ENCODE measurements at places on chromosomes 4 and X.

- no peaks in the 10 kb centered on the region for H3K36me3 ChIP-seq
- peaks cover 30% of the 10 kb centered on the region for H3K4me1 ChIP-seq
- H3K4me3 ChIP-seq: no peak overlapping the region
- H3K27me3 ChIP-seq: no peaks in the 10 kb centered on the region
These were observed 136.8 kb downstream of the ADGRL3 start for GRCh38 chr4:61336916-61337315.

GRCh38 chr4:2728221-2728620 is 27.9 kb downstream of the TNIP2 start:
- peaks cover 24% of the 10 kb centered on the region for H3K36me3 ChIP-seq
- no peak overlapping the region for H3K27ac ChIP-seq
- no peaks in the 10 kb centered on the region for H3K4me1 ChIP-seq
- H3K4me3 ChIP-seq: no peak overlapping the region
- no peak for DNase-seq

GRCh38 chr4:56158483-56158882 is 209.7 kb downstream of the CEP135 start:
- no peaks in the 10 kb centered on the region for H3K4me1 ChIP-seq
- H3K36me3 ChIP-seq: no peaks in the 10 kb centered on the region
- H3K27ac ChIP-seq: no peak overlapping the region
- no peak overlapping the region for H3K4me3 ChIP-seq
- H3K27me3 ChIP-seq: no peaks in the 10 kb centered on the region

DNA sequence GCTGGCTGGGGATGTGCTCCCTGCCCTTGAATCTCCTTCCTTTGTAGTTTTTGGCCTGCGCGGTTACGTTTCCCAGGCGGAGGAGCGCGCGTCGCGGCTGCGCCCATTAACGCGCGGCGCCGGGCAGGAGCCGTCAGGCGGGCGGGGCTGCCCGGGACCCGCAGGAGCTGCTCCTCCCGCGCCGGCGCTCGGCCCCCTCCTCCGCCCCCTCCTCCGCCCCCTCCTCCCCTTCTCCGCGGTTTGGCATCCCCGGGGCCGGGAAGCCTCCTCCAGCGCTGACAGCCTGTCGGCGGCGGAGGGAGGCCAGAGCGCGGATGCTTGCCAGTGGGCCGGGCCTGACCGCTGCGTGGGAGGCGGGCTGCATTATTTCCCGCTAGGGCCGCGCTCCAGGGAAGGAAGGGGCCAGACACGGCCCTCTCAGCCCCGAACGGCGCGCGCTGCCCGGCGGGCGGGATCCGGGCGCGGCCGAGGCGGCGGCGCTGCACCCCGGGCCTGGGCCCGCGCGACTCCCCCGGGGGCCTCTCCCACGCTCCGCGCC is at the start of gene DCLK2:
DCLK2 (plus strand) TSS at position 405 of the 538 bp plus-strand sequence. CDS start 583 bp downstream, outside the sequence.
- H3K4me3 ChIP-seq: peak within 1 kb of the TSS; percentile 90
- no peaks in the 10 kb centered on the region for H3K27me3 ChIP-seq
- H3K4me1 ChIP-seq: no peaks in the 10 kb centered on the region

GRCh38 chr4:1152290-1152689 is 20.1 kb downstream of the SPON2 start:
- H3K27me3 ChIP-seq: peaks cover 3% of the 10 kb centered on the region
- H3K4me1 ChIP-seq: no peaks in the 10 kb centered on the region
- no peak overlapping the region for H3K27ac ChIP-seq
- DNase-seq: no peak
- no peak overlapping the region for H3K4me3 ChIP-seq

DNA sequence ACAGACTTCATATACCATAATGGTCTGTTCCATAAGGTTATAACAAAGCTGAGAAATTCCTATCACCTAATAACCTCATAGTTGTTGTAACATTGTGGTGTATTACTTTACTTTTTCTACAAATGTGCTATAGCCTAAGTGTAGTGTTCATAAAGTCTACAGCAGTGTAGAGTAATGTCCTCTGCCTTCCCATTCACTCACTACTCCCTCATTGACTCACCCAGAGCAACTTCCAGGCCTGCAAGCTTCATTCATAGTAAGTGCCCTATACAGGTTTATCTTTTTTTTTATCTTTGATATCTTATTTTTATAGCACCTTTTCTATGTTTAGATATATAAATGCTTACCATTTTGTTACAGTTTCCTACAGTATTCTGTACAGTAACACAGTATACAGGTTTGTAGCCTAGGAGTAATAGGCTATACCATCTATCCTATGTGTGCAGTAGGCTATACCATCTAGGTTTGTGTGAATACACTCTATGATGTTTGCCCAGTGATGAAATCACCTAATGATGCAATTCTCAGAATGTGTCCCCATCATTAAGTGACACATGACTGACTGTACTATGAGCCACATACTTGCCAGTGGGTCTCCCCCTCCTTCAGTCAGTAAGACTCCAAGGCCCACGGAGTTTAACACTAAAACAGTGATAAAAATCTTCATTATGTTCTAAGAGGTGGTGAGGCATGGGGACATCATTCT is 299.9 kb downstream of the UNC5C start:
- no peak overlapping the region for H3K27ac ChIP-seq
- H3K4me3 ChIP-seq: no peak overlapping the region
- DNase-seq: no peak
- no peaks in the 10 kb centered on the region for H3K27me3 ChIP-seq

DNA sequence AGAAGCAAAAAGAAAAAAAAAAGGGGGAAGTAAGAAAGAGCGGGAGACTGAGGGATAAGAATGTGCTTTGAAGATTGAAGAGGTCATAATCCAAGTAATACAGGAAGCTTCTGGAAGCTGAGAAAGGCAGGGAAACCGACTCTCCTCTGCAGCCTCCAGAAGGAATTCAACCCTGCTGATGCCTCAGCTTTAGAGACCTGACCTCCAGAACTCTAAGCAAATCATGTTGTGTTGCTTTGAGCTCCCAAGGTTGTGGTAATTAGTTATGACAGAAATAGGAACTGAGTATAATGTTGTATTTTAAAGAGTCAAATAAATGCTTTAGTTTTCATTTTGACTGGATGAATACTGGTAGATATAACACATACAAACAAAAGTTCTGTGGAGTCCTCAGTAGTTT is 48.0 kb upstream of the FAT1 start:
- no peak overlapping the region for H3K27ac ChIP-seq
- no peaks in the 10 kb centered on the region for H3K27me3 ChIP-seq
- DNase-seq: no peak
- H3K4me3 ChIP-seq: no peak overlapping the region
- no peaks in the 10 kb centered on the region for H3K36me3 ChIP-seq

GRCh38 chr4:189765301-189765700 is 175.4 kb upstream of the FRG1 start:
- DNase-seq: no peak
- H3K4me3 ChIP-seq: no peak overlapping the region
- H3K4me1 ChIP-seq: no peaks in the 10 kb centered on the region
- H3K27me3 ChIP-seq: no peaks in the 10 kb centered on the region
- no peaks in the 10 kb centered on the region for H3K36me3 ChIP-seq

GRCh38 chr4:154516318-154517029 is 24.9 kb upstream of the DCHS2 start:
- DNase-seq: no peak
- no peaks in the 10 kb centered on the region for H3K27me3 ChIP-seq
- no peaks in the 10 kb centered on the region for H3K36me3 ChIP-seq

- no peaks in the 10 kb centered on the region for H3K27me3 ChIP-seq
- DNase-seq: no peak
- no peak overlapping the region for H3K4me3 ChIP-seq
- no peaks in the 10 kb centered on the region for H3K4me1 ChIP-seq
- H3K36me3 ChIP-seq: no peaks in the 10 kb centered on the region
These were observed 332.6 kb downstream of the ARHGAP10 start for GRCh38 chr4:148064451-148064850.

GRCh38 chr4:53619431-53619830 is 28.1 kb upstream of the LNX1 start:
- no peaks in the 10 kb centered on the region for H3K27me3 ChIP-seq
- no peak for DNase-seq
- no peak overlapping the region for H3K4me3 ChIP-seq
- no peaks in the 10 kb centered on the region for H3K4me1 ChIP-seq
- H3K27ac ChIP-seq: no peak overlapping the region

DNA sequence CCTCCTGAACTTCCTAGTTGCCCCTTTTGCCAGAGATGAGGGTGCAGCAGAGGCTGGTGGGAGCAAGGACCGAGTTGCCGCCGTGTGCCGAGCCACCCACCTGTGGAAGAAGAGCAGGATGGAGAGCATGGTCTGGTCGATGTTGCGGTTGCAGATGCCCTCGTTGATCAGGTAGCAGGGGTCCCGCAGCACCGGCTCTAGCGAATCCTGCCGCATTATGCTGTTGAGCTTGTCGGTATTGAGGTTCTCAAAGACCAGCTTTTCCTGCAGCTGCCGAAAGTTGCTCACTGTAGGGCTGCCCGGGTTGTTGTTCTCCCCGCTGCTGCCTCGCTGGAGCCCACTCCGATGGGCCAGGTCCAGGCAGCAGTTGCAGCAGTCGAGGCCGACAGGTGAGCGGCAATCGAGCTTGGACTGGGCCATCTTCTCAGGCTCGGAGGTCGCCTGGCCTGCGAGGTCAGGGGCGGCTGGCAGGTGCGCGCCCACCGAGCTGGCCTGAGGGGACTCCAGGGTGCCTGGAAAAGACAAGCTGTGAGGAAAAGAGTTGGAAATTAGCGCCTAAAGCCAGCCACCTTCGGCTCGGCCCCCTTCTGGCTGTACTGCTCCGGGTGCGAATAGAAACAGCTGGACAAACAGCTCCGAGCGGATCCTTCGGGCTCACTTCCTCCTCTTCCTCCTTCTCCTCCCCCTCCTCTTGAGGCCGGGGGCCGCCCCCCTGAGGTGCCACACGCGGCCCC is 420 bp downstream of the TSC22D3 start:
- no peak overlapping the region for H3K27ac ChIP-seq
- H3K27me3 ChIP-seq: peaks cover 62% of the 10 kb centered on the region
- H3K36me3 ChIP-seq: no peaks in the 10 kb centered on the region
- peak overlapping the region; percentile 69 for H3K4me3 ChIP-seq
- H3K4me1 ChIP-seq: peaks cover 3% of the 10 kb centered on the region

GRCh38 chr4:22842360-22843018 is 149.8 kb downstream of the GBA3 start:
- DNase-seq: peak; percentile 35
- no peak overlapping the region for H3K27ac ChIP-seq
- H3K36me3 ChIP-seq: no peaks in the 10 kb centered on the region
- no peaks in the 10 kb centered on the region for H3K27me3 ChIP-seq
- no peaks in the 10 kb centered on the region for H3K4me1 ChIP-seq
- no peak overlapping the region for H3K4me3 ChIP-seq

GRCh38 chrX:69060631-69061408 is 104.4 kb downstream of the PJA1 start:
- DNase-seq: no peak
- peaks cover 11% of the 10 kb centered on the region for H3K27me3 ChIP-seq
- no peak overlapping the region for H3K27ac ChIP-seq
- no peaks in the 10 kb centered on the region for H3K36me3 ChIP-seq
- H3K4me1 ChIP-seq: no peaks in the 10 kb centered on the region

- no peaks in the 10 kb centered on the region for H3K27me3 ChIP-seq
- no peak overlapping the region for H3K4me3 ChIP-seq
- no peak for DNase-seq
These were observed 14.1 kb downstream of the RPGR start for GRCh38 chrX:38313190-38313589.

All from neuronal stem cell (in vitro differentiated cells).